ENCODE measurements at places on chromosomes 6 and 20.

GRCh38 chr6:152461556-152461955, 175.6 kb downstream of the SYNE1 start:
- DNase-seq = no peak

DNA sequence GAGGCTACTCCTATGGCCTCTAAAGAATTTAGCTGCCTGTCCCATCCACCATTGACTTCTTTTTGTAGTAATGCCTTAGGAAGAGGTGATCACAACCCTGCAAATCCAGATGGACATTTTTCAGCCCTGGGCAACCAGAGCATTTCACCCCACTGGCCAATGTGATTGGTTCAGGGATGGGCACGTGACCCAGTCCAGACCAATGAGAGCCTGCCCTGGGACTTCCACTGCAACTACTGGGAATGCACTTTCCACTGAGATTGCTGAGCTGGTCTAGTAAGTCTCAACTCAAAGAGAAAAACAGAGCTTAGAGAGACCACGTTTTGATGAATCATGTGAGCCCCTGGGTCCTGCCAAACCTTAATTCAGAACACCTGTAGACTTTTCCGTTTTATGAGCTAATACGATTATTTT, 8.9 kb upstream of the UBE2V1 start:
- DNase-seq = no peak

- no peak for DNase-seq
Measured at GRCh38 chr6:43128926-43129325, 42.1 kb upstream of the SRF start.

DNA sequence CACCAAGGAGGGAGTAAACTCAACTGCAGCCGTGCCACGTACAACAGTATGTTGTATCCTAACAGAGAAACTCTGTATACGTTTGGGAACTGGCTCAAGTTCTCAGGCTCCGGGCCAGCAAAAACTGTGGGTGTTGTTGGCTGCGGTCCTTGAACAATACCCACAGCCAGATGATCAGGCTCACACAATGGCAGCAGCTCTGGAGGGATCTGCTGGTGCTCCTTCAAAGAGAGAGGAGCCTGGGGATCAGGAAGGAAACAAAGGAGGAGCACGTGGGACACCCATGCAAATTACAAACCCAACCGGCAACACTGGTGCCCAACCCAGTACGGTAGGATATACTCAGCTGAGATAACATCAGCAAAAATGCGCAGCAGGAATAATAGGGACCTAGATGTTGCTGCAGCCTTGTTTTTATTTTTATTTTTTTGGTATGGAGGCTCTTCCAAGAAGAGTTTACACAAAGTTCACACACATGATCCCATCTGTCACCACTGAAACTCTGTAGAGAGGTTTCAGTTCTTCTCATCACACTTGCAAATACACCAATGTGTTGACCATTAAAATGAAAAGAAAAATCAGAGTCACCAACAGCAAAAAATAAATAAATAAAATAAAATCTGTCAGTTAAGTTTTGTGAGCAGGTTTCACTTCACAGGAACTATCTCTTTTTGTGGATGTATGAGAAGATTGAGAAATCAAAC, 41.2 kb upstream of the PDE10A start:
- DNase-seq = peak; percentile 18

- DNase-seq = no peak
Measured at GRCh38 chr6:13248053-13248452, 80.3 kb downstream of the TBC1D7 start.

DNA sequence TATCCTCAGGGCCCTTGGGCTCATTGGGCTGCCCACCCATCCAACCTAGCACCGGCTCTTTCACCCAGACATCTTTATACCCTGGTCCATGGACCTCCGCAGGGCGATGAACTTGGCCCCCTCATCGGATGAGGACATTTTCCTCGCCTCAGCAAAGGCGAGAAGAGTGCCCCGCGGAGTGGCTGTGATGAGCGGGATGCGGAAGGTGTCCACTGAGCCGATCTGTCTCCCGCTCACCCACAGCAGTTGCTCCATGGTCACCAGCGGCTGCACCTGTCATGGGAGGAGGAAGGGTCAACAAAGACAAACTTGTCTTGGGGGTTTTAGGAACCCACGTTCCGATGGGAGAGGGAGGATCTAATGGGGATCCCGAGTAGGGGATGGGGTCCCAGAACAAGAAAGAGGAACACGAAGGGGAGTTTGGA, 690 bp downstream of the NEU1 start:
- no peak for DNase-seq

DNA sequence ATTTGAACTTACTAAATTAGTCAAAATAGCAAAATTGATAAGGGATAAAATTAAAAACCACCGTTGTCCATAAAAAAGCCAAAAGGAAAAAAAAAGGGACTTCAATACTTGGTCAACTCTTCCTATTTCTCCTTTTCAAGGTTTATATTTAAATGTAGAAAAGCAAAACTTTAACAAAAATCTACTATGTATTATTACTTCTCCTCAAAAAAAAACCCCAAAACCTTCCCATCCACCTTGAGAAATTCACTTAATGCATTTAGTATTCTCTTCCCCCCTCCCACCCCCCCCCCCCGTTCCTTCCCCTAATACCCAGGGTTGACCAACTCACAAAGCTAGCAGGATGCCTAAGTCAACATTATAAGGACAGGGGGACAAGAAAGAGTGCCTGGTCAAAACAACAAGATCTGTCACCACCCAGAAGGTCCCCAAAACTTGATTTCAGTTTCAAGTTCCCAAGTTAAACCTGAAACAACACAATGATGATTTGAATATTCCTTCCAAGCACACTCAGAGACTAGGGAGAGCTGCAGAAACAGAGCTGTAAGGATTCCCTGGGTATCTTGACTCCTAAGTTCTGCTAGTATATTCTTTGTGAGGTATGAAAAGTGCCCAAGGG, 14.6 kb downstream of the GMDS start:
- no peak for DNase-seq

DNA sequence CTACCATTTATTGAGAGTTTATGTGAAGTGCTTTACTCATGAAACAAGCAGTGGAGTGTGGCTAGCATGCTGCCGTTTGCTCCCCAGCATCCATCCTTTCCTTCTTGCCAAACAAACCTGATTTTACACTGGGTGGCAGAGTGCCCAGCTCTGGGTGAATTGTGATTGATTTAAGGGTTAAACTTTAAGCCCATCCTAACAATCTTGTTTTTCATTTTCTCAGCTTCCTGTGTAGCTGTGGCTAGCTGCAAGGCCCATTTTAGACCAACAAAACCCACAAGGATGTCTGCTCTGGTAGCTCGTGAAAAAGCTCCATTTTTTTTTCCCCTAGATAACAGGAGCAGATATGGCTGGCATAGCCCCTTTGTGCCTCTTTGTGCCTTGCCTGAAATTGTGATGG, 77.7 kb upstream of the KCNG1 start:
- DNase-seq = no peak

DNA sequence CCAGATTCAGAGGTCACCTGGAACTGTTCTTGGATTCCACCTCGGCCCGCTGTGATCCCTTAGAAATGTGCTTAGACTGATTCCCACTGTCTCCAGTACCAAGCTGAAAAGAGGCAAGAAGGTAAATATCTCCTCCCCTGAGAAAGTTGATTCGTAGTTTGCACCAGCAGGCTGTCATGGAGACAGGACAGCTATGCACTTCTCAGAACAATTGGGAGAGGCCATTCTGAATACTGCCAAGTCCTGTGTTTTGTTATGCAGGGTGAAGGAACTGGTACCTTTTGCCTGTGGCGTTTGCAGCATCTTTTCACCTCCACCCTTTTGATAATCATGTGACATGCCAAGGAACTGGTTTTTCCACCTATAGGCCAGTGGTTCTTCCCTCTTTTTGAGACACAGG, 58.2 kb upstream of the RNGTT start:
- DNase-seq = no peak

- no peak for DNase-seq
Measured at GRCh38 chr6:86961455-86962200, 24.3 kb downstream of the HTR1E start.

- DNase-seq = no peak
Measured at GRCh38 chr6:76510489-76510888, 438.0 kb upstream of the IMPG1 start.

Data from NCI-H1092 (cell line).